ENCODE measurements at places on chromosomes 13 and 19.

- no peak for DNase-seq
Measured at GRCh38 chr13:51811046-51811445, 7.1 kb upstream of the DHRS12 start.

DNA sequence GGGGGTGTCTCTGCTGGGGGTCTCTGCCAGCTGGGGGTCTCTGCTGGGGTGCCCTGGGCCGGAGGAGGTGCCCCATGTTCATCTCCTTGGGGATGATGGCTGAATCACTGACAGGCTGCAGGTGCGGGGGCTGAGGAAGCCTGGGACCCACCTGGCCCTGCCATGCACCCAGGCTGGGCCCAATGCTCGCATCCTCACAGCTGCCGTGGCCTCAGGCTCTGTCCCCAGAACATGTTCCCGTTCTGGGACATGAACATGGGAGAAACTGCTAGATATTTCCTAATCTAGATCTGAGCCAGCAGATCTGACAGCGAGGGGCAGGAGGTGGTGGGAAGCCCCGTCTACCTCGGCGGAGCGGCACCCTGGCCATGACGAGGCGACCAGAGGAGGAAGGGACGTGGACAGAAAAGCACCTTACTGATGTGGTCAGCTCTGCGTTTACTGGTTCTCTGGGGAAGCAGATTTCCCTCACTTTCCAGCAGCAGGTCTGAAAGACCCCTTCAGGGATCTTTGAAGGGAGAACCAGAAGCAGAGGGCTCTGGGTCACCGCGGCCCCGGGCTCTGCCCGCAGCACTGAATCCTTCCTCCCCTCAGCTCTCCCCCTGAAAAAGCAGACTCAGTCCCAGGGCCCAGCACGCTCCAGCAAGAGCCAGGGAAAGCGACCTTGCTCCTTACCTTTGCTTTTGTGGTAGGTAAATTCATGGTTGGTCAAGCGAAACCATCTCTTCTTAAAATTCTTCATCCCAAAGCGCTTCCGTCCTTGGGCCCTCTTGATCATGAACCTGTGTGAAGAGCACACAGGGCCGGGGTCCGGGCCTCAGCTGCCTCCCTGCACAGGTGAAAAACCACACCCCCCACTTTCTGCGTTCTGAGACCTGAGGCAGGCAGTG lies 26.5 kb upstream of the C13orf46 start:
- DNase-seq, result no peak

DNA sequence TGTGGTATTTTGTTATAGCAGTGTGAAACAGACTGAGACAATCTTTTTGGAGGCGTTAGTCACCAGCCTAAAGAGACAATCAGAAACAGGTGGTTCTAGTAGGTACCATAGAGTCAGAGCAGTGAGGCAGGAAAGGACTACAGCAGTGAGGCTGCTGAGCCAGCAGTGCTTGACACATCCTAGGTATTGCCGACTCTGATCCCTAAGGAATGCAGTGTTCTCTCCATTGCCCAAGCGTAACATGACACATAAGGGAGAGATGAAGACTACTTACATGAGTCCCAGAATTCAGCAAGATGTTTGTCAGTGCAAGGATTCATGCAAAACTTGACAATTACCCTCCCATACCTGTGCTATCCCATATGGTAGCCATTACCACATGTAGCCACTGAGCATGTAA lies 62.4 kb upstream of the XPO4 start:
- DNase-seq, result no peak

DNA sequence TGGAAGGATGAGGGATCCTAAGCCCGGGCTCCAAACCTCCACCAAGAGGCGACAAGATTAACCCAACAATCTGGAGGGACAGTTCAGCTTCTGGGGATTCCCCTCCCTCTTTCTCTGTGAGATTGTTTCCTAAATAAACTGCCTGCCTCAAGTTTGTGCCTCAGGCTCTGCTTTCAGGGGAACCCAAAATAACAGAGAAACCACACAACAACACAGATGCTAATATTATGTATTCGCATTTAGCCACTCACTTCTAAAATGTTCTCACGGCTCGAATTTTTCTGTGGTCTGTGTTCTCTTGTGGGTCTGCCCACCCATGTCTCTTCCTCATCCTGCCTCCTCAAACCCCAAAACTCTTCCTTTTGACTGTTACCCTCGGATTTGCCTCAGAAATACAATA lies 1381.1 kb upstream of the SLC10A2 start:
- no peak for DNase-seq

DNA sequence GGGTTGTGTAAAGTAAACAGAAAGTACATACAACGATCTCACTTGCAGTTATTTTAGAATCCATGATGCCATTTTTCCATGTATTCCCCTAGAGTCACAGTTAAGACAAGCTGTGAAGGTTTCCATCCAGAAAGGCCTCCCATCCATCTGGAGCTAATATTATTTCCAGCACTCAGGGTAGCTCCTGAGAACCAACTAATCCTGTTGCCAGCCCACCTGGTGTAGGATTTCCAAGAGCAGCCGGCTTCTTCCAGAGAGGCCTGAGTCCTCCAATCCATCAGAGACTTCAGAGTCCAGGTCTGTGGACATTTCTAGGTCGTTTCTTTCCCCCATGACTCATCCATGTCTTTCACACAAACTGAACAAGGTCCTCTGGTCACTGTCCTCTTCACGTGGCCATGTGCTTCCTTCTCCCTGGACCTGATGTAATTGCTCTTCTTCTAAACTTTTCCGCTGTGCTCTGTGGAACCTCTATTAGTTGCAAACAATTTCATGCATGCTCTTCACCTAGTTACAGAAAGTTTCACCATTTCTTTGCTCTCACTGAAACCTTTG lies 270.3 kb upstream of the TMTC4 start:
- DNase-seq, result no peak

DNA sequence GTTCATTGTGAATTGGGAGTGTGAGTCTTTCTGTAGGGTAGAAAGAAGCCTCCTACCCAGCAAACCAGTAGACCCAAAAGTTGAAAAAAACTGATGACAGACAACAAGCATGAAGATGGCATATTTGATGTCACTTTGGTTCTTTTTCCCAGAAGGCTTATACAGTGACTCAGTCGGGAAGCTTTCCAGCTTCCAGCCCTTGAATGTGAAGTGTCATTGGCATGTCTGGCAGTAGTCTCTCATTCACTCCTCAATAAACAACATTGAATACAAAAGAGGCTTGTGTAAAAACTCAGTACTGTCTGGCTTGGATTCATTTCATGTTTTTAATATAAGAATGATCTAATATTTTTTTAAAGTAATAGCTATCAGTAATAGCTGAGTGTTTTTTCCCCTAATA lies 68.7 kb downstream of the IPO5 start:
- DNase-seq, result no peak

DNA sequence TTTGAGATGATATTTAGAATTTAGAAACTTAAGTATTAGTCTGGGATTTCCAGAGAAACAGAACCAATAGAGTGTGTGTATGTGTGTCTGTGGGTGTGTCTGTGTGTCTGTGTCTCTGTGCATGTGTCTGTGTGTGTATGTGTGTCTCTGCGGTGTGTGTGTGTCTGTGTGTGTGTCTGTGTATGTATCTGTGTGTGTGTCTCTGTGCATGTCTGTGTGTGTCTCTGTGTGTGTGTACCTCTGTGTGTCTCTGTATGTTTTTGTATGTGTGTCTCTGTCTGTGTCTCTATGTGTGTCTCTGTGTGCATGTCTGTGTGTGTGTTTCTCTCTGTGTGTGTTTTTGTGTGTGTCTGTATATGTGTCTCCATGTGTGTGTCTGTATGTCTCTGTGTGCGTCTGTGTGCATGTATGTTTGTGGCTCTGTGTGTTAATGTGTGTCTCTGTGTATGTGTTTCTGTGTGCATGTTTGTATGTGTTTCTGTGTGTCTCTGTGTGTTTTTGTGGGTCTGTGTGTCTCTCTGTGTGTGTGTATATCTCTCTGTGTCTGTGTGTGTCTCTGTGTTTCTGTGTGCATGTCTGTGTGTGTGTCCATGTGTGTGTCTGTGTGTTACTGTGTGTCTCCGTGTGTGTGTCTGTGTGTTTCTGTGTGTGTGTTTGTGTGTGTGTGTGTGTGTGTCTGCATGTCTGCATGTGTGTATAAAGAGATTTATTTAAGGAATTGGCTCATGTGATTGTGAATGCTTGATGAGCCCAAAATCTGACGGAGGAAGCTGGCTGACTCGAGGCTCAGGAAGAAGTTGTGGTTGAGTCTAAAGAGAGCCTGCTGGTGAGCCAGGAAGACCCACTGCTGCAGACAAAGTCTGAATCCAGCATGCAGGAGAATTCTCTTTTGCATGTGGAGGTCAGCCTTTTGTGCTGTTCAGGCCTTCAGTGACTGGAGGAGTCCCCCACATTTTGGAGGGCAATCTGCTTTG lies 22.2 kb downstream of the GPR42 start:
- no peak for DNase-seq

GRCh38 chr13:76968041-76968440 lies 19.7 kb downstream of the ACOD1 start:
- no peak for DNase-seq

GRCh38 chr19:32691291-32691951 lies at the start of gene NUDT19:
Gene NUDT19, plus strand, starts transcription at chr19:32691821. Its CDS starts 140 bp downstream, at chr19:32691961.
- peak; percentile 85 for DNase-seq

DNA sequence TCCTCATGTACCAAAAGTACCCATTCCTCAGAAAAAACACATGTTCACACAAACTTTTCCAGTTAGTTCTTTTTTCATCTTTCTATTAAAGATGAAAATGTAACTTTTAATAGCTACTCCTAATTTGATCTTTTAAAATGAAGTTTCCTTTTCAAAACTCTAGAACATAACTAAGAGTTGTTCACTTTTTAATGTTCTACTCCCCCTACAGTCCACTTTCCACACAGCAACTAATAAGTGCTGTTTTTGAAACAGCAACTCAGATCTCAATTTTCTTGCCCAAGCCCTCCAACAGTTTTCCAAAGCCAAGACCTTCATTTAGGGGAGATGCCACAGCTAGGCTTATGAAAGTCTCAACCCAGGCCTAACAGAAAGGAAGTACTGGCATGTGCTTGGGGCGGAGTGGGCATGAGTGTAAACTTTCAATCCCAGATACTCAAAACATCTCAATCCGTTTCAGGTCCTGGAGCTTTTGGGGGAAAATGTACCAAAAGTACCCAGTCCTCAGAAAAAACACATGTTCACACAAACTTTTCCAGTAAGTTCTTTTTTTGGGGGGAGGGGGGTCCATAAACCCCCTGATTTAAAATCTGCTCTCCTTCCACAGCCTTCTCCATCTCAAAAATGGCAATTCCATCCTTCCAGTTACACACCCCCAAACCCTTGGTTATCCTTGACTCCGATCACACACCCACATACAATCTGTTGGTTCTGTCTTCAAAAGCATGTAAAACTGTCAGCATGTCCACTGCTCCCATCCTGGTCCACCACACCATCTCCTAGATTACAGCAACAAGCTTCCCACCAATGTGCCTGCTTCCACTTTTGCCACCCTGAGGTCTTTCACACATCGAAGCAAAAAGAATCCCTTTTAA lies 2.0 kb downstream of the FBL start:
- no peak for DNase-seq

- DNase-seq, result no peak
Measured at GRCh38 chr19:7959211-7959610, 15.7 kb upstream of the TIMM44 start.

GRCh38 chr13:108195146-108195545 lies 20.2 kb downstream of the LIG4 start:
- DNase-seq, result no peak

GRCh38 chr13:27252467-27252866 lies 1.1 kb downstream of the RPL21 start:
- DNase-seq, result no peak

GRCh38 chr13:39281539-39282150 lies 243.4 kb downstream of the NHLRC3 start:
- no peak for DNase-seq

GRCh38 chr19:4172861-4173473 lies 9.4 kb downstream of the SIRT6 start:
- DNase-seq, result peak; percentile 80

DNA sequence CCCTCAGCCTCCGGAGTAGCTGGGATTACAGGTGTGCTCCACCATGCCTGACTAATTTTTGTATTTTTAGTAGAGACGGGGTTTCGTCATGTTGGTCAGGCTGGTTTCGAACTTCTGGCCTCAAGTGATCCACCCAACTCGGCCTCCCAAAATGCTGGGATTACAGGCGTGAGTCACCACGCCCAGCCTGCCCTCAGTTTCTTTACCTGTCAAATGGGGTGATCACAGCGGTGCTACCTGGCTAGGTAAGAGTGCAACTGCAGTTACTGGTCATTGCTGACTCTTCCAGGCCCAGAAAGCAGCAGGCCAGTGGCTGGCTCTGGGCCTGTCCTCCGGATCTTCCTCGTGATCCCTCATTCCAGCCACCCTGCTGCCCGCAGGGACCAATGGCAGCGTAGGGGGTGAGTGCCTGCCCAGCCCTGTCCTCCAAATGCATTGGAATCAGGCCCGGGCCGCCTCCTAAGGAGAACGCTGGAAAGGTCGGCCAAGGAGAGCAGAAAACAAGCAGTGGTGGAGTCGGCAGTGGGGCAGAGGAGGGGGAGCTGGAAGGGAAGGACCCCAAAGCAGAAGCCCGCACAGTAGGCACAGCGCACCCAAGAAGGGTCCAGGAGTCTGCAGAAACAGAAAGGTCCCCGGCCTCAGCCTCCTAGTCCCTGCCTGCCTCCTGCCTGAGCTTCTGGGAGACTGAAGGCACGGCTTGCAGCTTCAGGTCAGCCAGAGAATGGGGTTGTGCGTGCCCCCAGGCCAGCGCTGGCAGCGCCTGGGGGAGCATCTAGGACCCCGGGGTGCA lies 1.8 kb upstream of the SLC27A1 start:
- no peak for DNase-seq

DNA sequence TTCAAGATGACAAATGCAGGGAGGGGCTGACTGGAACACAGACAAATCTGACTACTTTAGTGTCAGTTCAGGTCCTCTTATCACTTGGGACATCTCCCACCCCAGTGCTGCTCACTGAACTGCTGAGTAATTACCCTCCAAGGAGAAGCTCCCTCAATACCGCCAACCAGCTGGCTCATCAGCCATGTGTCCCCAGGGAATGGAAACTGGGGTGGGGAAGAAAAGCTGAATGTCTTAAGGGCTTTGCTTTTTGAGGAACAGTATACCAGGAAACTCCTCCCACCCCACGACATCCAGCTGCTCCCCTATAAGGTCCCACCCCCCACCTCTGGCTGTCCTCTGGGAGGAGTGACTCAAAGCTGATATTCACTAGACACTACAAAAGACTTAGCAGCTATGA lies 2.0 kb downstream of the ZNF823 start:
- DNase-seq, result peak; percentile 20

DNA sequence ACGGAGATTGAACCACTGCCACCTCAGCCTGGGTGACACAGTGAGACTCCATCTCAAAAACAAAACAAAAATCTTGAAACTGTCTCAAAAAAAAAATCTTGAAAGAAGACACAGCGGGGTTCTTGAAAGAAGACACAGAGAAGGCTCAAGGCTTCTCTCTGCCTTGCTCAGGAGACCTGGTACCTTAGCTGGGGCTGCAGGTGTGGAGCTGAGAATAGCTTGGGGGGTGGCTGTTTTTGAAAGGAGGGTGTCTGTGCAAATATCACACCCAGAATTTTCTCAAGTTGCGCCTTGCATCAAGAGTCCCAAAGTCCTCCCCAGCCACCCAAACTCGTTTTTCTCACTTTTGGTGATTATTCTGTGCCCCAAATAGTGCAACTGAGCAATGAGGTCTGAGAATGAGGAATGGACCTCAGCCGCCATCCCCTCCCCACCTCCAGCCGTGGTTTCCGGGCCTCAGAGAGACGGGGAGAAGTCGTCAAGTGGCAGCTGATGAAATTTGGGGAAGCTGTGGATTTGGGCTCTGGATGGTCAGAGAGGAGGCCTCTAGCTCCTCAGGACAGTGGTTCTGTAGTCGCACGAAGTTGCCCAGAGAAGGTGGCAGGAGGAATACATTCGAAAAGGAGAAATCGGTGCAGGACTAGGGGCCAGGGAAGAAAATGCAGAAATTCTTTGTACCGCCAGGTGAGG lies 8.8 kb downstream of the S1PR2 start:
- no peak for DNase-seq
